Sigmoid colon (tissue), 7 donors: ENCODE measurements at places on chromosomes 2 and 18. TPM values are rescaled to one million over a fixed set of nuclear protein-coding genes. Genes with fewer than 3 reads are reported as not detected.
A peak's percentile ranks its signal among the peaks of the same experiment; 100 is the strongest.

- no peak overlapping the region for H3K27ac ChIP-seq
- no peak overlapping the region for H3K4me3 ChIP-seq
- no peaks in the 10 kb centered on the region for H3K4me1 ChIP-seq
- H3K27me3 ChIP-seq: no peaks in the 10 kb centered on the region
- no peaks in the 10 kb centered on the region for H3K36me3 ChIP-seq
Observed at GRCh38 chr2:230902180-230902899, 22.7 kb downstream of the GPR55 start.

DNA sequence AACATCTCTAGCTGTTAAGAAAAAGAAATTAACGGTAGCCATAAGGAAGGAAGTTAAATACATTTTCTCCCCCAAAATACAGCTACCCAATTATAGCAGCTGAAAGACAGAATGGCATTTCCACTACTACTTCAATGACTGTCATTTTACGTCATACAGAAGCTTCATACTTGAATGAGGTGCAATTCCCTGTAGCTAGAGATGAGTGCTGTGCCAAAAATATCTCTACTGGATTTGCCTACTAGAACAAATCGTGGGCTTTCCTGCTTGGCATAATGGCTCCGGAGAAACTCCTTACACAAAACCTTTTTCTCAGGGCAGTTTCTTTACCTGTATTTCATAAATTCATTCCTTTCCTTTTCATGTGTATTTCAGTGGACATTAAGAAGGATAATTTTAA lies 36.3 kb upstream of the NRXN1 start:
- DNase-seq: no peak
- H3K4me1 ChIP-seq: no peaks in the 10 kb centered on the region
- no peaks in the 10 kb centered on the region for H3K36me3 ChIP-seq
- H3K27me3 ChIP-seq: no peaks in the 10 kb centered on the region

- no peaks in the 10 kb centered on the region for H3K27me3 ChIP-seq
- H3K27ac ChIP-seq: peak overlapping the region; percentile 98
- no peak for DNase-seq
- peak overlapping the region; percentile 74 for H3K4me3 ChIP-seq
Observed at GRCh38 chr18:31943878-31944816, 1.2 kb upstream of the TRAPPC8 start.

DNA sequence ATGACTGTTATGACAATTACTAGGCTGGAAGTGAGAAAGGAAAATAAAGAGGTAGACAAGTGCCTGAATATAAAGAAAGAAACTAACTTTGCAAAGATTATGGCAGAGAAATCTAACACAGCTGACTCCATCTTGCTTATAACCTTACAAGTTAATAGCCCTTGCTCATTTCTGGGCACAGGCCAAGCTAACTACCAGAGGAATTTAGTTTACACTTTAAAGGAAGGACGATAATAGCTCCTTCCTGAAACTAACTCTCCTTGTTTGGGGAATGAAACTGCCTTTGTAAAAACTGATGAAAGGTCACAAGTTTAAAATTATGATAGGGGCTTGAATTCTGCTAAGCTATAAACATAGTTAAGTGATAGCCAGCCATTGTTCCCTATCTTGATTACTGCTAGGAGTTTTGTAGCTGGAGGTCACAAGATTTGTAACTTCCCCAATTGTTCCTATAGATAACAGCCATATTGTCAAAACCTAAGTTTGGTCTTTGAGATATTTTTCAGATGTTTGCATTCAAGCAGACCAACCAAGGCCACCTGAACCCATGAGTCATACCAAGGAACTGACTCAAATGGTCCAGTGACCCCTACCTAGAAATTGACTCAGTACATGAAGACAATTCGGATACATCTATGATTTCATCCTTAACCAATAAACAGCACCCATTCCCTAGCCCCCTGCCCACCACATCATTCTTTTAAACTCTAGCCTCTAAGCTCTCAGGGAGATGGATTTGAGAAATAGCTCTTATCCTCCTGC lies 209.2 kb upstream of the LRATD1 start:
- no peaks in the 10 kb centered on the region for H3K27me3 ChIP-seq
- DNase-seq: no peak
- no peaks in the 10 kb centered on the region for H3K4me1 ChIP-seq
- H3K36me3 ChIP-seq: no peaks in the 10 kb centered on the region
- no peak overlapping the region for H3K4me3 ChIP-seq

Gene C2orf66
- total RNA-seq: not detected

Gene NEDD4L
- 57.4 TPM for total RNA-seq

DNA sequence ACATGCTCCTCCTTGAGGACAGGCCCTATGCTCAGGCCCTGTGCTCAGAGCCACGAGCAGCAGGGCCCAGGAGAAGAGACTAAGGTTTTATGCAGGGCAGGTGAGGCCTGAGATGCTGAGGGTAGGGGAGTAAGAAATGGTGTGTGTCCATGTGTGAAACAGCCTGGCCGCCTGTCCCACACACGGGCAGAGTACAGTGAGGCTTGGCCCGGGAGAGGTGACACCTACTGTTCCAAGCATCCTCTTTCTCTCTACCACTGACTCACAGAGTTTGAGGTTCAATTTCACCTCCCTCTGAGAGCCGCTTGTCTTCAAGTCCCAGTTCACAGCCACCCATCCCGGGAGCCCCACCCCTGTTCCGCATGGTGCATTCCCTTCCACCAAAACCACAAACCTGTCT lies 54.1 kb downstream of the ADNP2 start:
- no peak overlapping the region for H3K4me3 ChIP-seq
- H3K4me1 ChIP-seq: no peaks in the 10 kb centered on the region
- peaks cover 10% of the 10 kb centered on the region for H3K27me3 ChIP-seq
- no peak overlapping the region for H3K27ac ChIP-seq

DNA sequence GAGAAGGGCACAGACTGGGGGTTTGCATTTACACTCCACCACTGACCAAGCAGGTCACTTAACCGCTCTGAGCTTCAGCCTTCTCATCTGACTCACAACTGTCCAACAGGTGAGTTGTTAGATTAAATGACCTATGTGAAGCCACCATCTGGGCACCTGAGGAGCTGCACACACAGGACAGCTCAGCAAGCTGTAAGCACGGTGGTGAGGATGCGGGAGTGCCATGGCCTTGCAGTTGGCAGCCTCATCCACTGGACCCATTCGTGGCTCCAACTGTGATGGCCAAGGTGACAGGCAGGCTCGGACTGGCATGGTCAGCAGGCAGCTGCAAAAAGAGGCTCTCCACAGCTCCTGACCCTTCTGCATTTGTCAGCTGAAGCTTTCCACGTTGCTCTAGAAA lies 23.3 kb upstream of the AMMECR1L start:
- no peak overlapping the region for H3K27ac ChIP-seq
- no peaks in the 10 kb centered on the region for H3K36me3 ChIP-seq
- DNase-seq: no peak
- H3K4me1 ChIP-seq: no peaks in the 10 kb centered on the region
- H3K27me3 ChIP-seq: no peaks in the 10 kb centered on the region

GRCh38 chr2:233700028-233700635 lies 7.4 kb downstream of the UGT1A6 start:
- DNase-seq: no peak
- H3K4me3 ChIP-seq: no peak overlapping the region
- no peaks in the 10 kb centered on the region for H3K36me3 ChIP-seq
- no peak overlapping the region for H3K27ac ChIP-seq

Gene PER2
- 7.7 TPM for total RNA-seq

Gene ZNG1B
- 21.0 TPM for total RNA-seq

DNA sequence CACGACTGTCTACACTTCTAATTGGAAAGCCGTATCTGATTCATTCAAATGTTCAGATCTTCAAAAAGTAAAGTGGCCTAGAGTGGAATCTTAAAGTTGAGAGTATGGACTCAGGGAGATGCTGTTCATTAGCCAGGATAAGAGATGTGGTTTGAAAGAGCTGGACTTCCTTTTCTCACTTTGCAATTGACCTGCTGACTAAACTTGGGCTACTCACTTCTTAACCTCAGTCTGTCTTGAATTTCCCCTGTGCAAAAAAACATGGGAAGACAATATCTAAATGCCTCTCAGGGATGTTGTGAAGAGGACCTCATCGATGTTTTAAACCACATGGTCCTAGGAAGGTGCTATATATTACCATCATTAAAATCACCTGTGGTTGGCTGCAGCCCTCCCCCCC lies 64.1 kb downstream of the BCL2 start:
- H3K4me3 ChIP-seq: no peak overlapping the region
- H3K27me3 ChIP-seq: no peaks in the 10 kb centered on the region
- no peak for DNase-seq
- H3K4me1 ChIP-seq: peaks cover 19% of the 10 kb centered on the region

GRCh38 chr2:26448651-26449050 lies 29.3 kb downstream of the OTOF start:
- H3K27me3 ChIP-seq: peaks cover 3% of the 10 kb centered on the region
- DNase-seq: peak; percentile 55
- H3K36me3 ChIP-seq: no peaks in the 10 kb centered on the region
- H3K27ac ChIP-seq: no peak overlapping the region
- no peaks in the 10 kb centered on the region for H3K4me1 ChIP-seq

DNA sequence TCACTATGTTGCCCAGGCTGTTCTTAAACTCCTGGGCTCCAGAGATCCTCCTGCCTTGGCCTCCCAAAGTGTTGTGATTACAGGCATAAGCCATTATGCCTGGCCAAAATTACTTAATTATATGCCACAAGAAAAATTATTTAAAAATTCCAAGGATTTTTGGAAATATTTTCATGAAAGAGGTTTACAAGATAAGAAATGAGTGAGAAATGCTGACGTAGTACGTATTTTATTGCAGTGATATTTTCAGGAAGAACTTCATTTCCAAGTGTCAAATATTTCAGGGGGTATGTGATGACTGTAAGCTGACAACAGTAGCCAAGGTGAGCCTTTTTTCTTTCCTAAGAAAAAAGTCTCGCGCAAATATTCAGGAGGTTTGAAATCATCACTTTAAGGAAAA lies 20.8 kb downstream of the NIF3L1 start:
- no peak overlapping the region for H3K27ac ChIP-seq
- H3K4me3 ChIP-seq: no peak overlapping the region
- H3K4me1 ChIP-seq: no peaks in the 10 kb centered on the region
- H3K36me3 ChIP-seq: peaks cover 38% of the 10 kb centered on the region
- H3K27me3 ChIP-seq: no peaks in the 10 kb centered on the region
- no peak for DNase-seq

GRCh38 chr18:52813635-52814416 lies 473.8 kb downstream of the DCC start:
- H3K27me3 ChIP-seq: no peaks in the 10 kb centered on the region
- no peak overlapping the region for H3K27ac ChIP-seq
- H3K4me1 ChIP-seq: no peaks in the 10 kb centered on the region
- no peak overlapping the region for H3K4me3 ChIP-seq

Gene HRH4
- under 0.01 TPM for total RNA-seq

Gene IL36B
- not detected for total RNA-seq

DNA sequence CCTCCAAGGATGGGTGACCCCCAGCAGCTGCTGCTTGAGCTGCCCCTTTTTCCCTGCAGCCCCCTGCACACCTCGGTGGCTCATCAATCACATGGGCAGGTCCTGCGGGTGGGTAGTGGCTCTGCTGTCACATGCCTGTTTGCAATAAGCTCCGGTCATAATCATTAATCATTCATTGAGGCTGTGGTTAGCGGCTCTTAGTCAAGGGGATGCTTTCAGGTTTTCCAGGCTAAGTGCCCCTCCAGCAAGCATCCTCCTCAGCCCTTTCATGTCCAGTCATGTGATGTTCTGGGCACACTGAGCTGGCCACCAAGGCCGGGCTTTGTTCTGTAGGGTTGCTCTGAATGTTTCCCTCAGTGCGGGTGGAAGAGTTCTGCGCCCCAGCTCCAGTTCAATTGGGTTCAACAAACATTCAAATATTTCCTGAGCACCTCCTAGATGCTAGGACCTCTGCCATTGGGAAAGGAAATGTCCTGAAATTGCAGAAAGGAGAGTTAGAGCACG lies 96.4 kb upstream of the LDAH start:
- DNase-seq: no peak
- no peak overlapping the region for H3K4me3 ChIP-seq
- peaks cover 17% of the 10 kb centered on the region for H3K4me1 ChIP-seq

Gene CBLN2
- total RNA-seq: 6.4 TPM
